NCI-H526 treated with DMSO at 0.1 percent for 48 hours (cell line): ENCODE measurements at places on chromosomes 5 and 9.

GRCh38 chr5:155540000-155540595 is 526.5 kb downstream of the KIF4B start:
- DNase-seq = no peak

- no peak for DNase-seq
These were observed 78.8 kb upstream of the NFIL3 start for GRCh38 chr9:91502475-91502874.

GRCh38 chr9:74035786-74036185 is 461.3 kb upstream of the RORB start:
- DNase-seq = no peak

GRCh38 chr9:85859765-85860164 is 81.2 kb upstream of the NAA35 start:
- no peak for DNase-seq

DNA sequence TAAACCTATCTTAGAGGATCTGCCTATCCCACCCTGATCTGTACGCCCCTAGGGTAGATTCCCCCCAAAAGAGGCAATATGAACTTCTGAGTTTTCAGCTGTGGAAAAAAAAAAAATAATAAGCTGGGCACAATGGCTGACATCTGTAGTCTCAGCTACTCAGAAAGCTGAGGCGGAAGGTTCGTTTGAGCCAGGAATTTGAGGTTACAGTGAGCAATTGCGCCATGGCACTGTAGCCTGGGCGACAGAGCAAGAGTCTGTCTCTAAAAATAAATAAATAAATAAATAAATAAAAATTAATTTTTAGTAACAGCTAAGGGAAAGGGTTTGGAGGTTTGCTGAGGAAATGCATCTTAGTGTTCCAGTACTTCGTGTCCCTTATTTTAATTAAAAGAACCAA is 21.1 kb upstream of the SLC28A3 start:
- DNase-seq = no peak

GRCh38 chr5:115977988-115978387 is 15.7 kb downstream of the LVRN start:
- DNase-seq = no peak

GRCh38 chr5:31023105-31023504 is 170.4 kb upstream of the CDH6 start:
- no peak for DNase-seq

GRCh38 chr5:84825606-84826005 is 440.9 kb upstream of the EDIL3 start:
- DNase-seq = no peak

- DNase-seq = no peak
These were observed 1358.4 kb downstream of the EFNA5 start for GRCh38 chr5:106312360-106312759.

DNA sequence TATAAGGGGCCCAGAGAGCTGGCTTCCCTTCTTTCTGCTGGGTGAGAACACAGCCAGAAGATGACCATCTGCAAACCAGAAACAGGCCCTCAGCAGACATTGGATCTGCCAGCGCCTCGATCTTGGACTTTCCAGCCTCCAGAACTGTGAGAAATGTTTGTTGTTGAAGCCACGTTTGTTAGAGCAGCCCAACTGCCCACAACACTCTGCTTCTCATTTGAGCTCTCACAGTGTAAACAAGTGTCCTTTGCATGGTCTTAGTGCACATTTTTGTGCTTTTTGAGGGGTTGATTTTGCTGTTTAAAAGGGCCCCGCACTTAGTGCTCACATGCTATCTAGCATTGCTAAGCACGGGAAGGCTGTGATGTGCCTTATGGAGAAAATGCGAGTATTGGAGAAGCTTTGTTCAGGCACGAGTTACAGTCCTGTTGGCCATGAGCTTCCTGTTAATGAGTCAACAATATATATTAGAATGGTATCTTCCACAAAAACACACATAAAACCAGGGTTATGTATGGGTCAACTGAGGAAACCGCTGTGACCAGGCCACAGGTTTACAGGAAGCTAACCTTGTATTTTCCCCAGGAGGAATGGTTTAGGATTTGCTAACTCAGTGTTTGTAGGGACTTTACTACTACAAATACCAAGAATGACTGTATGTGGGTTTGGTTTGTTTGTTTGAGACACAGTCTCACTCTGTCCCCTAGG is 11.9 kb downstream of the CMBL start:
- no peak for DNase-seq

DNA sequence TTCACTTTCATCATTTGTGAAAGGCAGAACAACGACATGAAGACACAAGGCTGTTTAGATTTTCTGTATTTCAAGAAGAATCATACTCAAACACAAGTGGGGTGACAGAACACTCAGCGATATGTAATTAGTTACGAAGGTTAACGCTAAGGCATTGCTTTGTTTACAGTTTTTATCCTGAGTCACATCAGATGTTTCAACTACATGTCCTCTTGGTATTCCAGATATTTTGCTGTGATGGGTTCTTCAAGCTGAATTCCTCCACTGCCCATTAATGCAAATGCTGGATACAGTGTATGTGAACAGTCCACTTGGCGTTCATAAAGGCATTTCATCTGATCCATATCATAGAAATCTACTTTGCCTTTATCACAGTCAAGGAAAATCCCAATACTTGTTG is 43.4 kb downstream of the TRIM36 start:
- no peak for DNase-seq

DNA sequence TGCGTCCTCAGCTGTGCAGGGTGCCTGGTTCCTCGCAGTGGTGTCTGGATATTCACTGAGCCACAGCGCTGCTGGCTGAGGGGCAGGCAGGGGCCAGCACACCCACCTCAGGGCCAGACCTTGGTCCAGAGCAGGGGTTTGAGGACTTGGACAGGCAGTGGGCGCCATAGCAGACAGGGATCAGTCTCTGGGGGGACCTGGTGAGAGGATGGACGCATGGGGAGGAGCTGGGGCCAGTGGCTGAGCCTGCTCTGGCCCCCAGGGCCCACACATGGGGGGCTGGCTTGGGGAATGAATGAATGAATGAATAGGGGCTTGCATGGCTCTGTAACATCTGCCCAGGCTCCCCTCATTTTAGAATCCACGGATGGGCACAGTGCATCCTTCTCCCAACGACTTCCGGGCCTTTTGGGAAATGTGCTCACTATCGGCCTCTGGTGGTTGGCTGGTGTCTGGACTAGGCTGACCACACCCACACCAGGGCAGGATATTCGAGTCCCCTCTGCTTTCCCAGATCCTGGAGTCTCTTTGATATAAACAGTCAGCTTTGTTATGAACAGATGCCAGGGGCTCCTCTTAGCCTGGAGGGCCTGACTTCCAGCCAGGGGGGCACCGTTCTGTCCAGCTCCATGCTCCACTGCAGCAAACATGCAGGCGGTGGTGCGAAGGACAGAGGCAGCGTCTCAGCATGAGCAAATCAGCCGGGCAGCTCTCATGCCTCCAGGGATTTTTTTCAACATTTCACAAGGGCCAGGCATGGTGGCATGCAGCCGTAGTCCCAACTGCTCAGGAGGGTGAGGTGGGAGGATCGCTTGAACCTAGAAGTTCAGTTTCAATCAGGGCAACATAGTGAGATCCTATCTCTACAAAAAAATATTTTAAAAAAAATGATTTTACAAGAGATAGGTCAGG is 62.6 kb downstream of the NEK6 start:
- peak; percentile 3 for DNase-seq

DNA sequence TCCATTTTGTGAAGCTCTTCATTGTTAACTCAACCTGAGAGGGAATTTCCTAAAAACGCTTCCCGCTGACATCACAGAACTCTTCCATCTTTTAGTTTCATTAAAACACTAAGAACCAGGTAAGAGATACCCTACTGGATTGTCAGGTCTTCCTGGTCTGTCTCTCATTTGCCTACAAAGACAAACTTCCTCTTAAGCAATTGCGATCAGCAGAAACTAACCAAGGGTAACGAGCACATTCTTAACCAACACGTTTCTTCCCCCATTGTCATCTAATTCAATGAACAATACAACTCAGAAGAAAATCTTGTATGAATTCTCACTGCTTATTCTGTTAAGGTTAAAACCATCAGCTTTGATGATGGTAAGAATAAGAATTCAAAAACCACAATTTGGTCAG is 6.6 kb downstream of the FBXW11 start:
- no peak for DNase-seq

DNA sequence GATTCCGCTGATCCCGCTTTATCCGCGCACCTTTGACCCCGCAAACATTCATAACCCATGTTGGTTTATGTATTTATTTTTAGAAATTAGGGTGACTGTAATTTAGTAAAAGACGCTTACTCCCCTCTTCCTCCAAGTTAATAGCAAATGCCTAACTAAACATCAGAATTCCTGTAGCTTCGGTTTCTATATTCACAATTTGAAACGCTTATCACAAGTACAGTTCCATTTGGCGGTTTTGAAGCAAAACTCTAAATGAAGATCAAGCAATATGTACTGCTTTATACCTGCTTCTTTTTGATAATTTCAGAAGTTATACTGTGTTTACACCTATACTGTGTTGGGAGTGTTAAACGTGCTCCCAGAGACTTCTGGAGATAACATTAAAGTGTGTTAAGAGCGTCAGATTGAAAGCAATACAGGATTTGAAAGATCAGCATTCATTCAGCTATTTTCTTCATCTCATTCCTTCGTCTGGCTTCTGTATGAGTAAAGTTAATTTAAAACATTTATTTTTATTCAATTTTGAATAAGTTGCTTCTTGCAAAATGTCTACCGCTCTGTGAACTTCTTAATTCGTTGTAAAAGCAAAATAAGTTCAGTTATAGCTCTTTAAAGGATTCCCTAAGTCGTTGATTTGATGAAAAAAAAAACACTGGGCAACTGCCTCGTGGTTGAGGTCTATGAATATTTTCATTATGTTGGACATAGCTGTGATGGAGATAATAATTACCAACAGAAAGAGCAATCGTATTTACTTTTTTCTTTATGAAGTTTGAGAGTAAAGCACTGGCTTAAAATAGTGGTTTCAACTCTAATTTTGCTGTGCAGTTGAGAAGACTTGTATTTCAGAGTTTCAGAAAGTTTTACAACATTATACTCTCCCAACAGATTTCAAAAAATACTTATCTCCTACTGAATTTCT is 2.5 kb downstream of the PRDM6 start:
- DNase-seq = no peak

DNA sequence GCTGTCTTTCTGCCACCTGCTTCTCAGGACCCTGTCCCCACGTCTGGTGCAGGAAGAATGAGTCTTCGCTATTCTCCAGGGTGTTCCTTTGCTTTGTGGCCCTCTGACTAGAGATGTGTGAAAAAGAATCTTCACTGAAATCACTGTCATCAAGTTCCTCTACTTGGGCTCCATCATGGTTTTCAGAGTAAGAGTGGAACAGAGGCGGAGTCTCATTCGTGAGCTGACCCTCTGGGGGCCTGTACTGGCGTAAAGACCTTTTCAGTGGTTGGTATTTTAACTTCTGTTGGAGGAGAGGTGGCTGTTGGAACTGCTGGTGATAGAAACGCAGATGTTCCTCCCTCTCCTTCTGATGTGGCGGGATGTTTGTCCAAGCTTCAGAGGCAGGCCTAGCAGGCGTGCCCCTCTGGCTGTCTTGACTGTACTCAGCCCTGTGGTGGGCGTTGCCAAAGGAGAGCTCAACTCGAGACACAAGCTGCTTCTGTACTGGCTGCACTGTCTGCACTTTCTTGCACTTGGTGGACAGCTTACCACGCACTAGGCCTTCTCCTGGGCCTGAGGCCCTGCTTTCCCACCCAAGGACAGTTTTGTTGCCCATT is 72.0 kb downstream of the KIF24 start:
- no peak for DNase-seq
